ENCODE measurements at places on chromosomes 16 and 17.

GRCh38 chr17:51590071-51590656 is 329.8 kb downstream of the UTP18 start:
- DNase-seq: no peak

GRCh38 chr17:64162554-64162953 is 32.6 kb upstream of the ERN1 start:
- DNase-seq: no peak

- no peak for DNase-seq
Observed at GRCh38 chr17:79667746-79668145, 56.9 kb upstream of the RBFOX3 start.

DNA sequence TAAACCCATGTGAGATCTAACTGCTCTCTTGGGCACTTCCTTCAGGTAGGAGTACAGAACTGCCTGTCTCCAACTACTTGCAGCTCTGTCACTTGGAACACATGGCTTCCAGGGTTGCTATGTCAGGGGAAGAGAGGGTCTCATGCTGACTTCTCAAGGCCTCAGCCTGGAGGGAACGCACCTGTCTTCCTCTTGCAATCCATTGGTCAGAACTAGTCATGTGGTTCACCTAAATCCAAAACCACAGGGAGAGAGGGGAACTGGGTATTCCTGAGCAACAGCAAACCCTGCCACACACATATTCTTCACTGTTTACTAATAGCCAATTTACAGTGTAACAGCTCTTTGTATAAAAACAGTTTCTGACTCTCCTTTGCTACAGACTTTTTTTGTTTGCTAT is 206.1 kb downstream of the KCNJ2 start:
- DNase-seq: no peak

DNA sequence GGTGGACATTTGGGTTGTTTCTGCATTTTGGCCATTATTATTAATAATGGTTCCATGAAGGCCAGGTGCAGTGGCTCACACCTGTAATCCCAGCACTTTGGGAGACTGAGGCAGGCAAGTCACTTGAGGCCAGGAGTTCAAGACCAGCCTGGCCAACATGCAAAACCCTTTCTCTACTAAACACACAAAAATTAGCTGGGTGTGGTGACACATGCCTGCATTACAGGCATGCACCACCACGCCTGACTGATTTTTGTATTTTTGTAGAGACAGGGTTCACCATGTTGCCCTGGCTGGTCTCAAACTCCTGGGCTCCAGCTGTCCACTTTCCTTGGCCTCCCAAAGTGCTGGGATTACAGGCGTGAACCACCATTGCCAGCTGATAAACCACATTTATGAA is 58.5 kb downstream of the TNFRSF13B start:
- DNase-seq: no peak
